Left colon (tissue), 2 donors: ENCODE measurements at places on chromosomes 13 and 19. TPM values are rescaled to one million over a fixed set of nuclear protein-coding genes. Genes with fewer than 3 reads are reported as not detected.

DNA sequence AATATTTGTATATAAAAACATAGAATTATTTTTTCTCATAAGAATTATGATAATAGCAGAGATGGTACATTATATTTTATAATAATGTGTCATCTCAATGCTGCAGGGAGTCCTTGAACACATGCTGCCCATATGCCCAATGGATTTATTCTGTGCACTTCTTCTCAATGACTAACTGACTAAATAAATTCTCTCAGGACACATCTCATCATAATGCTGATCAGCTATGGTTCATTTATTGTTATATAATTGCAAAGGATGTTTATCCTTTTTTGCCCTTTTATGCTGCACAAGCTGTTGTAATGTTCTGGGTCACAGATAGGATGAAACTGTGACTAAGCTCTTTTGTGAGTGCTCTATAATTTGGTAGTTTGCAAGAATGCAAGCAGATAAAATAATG, 1273.3 kb upstream of the ATXN8OS start:
- DNase-seq = no peak

GRCh38 chr19:29576046-29576606, 30.0 kb upstream of the POP4 start:
- no peak for DNase-seq

DNA sequence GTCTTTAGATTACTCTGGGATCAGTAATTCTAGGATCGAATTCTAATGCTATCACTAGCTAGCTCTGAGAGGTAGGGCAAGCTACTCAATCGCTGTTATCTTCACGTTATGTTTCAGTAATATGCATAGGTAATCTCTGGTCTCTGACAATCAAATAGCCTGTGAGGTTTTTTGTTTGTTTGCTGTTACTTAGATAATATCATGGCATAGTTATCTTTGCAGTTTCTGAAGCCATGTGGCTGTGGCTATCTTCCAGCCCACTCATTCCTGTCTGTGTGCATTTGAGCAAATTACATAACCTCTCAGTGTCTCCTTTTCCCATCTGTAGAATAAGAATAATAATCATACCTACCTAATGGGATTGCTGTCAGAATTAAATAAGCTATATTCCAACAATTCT, 330.2 kb downstream of the PCDH9 start:
- no peak for DNase-seq

- DNase-seq = no peak
Observed at GRCh38 chr19:57314146-57314545, 6.1 kb upstream of the ZNF543 start.

DNA sequence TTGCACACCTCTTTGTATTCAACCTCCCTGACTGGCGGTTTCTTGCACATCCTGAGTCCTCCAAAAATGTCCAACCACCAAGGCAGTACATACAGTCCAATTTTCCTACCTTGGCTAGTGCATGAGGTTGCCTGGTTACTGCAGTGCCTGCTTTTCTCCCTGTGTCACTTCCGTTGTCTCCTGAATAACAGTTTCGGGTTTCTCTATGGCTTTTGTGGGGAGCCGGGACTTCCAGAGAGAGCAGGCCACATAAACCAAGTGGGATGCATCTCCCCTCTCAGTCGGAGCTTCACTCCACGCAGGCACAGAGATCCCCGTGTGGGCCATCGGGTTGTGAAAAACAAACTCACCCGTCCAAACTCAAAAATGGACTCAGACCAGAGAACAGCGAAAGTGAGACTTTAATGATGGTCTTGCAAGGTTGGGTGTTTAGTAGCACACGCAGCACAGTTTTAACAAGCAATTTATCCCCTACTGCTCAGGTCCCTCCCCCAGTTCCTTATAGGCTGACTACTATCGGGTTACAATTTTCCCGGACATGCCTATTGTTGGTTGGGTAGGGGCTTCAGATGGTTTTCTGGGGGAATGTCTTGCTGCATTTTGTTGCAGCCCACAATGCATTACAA, 173.1 kb downstream of the POU4F1 start:
- DNase-seq = no peak

- no peak for DNase-seq
Observed at GRCh38 chr13:25675060-25675459, 303.3 kb downstream of the ATP8A2 start.

DNA sequence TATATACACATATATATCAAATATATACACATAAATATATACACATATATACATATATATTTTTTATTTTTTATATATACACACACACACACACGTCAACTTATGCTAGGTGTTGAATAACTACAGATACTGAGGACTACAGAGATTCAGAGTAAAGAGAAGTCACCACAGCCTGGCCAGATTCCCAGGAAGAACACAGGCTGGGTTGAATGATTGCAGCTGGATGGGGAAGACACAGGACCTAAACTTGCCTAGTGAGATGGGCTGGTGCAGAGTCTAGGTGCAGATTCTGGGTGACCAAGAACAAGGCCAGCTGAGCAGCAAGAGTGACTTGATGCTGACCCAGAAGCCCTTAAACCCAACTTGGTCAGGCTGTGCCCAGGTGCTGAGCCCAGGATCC, 241.3 kb downstream of the KCTD12 start:
- no peak for DNase-seq

- no peak for DNase-seq
Observed at GRCh38 chr19:10826231-10826630, 9.8 kb downstream of the TMED1 start.

GRCh38 chr13:35592457-35592856, 116.0 kb upstream of the MAB21L1 start:
- DNase-seq = no peak

DNA sequence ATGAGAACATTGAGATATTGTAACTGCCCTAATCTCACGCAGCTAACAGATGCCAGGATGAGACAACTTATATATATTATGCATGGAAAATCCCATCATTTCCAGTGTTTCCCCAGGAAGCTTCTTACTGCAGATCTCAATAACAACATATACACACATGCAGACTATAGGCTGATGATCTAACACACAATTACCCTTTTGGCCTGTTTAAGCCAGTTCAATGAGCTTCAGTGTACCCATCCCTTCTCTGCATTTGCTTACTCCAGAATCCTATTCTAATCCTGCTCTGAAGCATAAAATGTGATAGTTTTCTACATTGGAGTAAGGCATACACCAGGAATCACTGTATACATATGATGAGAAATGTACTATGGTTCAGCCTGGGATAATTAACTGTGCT, 489.4 kb downstream of the SUCLA2 start:
- DNase-seq = no peak

GRCh38 chr13:45768656-45769479, 66.7 kb downstream of the CBY2 start:
- no peak for DNase-seq

DNA sequence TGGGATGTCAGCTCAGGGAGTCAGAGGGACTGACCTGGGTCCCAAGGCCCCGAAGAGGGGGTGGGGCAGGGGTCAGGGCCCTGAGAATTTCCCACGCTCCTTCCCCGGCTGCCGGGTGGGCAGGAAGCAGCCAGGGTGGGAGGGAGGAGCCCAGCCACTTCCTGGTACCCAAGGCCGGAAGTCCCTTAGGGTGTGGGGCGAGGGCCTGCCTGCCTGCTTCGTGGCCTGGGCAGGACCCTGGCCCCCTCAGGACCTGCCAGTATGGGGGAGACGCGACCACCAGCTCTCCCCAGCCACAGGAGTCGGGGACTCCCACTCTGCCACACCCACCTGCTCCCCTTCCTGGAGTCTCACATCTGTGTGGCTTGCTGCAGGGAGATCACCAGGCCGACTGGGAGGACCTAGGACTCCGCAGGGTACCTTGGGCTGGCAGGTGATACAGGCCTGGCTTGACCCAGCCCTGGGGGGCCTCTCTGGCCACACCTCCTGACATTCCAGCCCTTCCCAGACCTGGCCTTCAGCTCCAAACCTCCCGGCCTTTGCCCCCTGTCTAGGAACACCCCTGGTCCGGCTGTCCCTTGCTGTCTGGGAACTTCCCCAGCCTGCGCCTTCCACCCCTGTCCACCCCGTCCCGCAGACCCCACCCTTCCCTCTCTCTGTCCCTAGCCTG, 9.8 kb upstream of the CIRBP start:
- peak; percentile 87 for DNase-seq

GRCh38 chr13:100773429-100773828, 98.8 kb upstream of the TMTC4 start:
- no peak for DNase-seq

GRCh38 chr19:45613926-45614725, 12.1 kb upstream of the GPR4 start:
- peak; percentile 55 for DNase-seq

GRCh38 chr19:1266129-1266915, 2.8 kb upstream of the CIRBP start:
- peak; percentile 95 for DNase-seq

DNA sequence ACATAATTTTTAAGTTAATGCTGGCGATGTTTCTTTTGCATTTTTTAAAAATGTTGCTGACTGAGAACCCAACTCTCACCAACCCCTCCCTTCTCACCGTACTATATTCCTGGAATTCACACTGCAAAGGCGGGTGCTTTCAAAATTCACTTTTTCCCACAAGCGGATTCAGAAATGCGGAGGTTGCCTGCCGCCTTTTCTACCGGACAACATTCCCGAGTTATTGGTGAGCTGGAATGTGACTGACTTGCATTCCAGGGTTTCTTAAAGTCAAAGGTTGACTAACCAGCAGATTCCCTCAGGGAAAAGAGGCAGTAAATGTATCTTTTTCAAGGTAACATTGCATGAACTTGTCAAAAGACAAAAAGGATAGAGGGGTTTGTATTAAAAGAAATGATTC, 113.3 kb downstream of the RAB20 start:
- no peak for DNase-seq

DNA sequence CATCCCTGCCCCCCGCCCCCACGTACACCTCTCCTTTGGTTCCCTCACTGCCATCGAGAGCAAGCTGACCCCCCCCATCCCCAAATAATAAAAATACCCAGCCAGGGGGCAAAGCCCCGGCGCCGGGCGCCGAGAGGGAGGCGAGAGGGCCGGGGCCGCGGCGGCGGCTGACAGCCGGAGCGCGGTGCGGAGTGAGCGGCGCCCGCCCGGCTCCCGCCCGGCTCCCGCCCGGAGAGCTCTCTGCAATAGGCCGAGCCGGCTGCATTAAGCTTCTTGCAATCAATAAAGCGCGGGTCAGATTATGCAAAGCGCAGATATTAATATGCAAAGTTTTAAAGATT, 40.9 kb downstream of the DEDD2 start:
- DNase-seq = no peak

- no peak for DNase-seq
Observed at GRCh38 chr13:58266271-58266670, 634.7 kb downstream of the PCDH17 start.

The MYH14 gene
- total RNA-seq = 455 TPM

The ZNF442 gene
- 2.4 TPM for total RNA-seq

The PSG1 gene
- not detected for total RNA-seq

The ZNF808 gene
- 35.7 TPM for total RNA-seq

The FAAP24 gene
- total RNA-seq = 1.0 TPM

The RNF113B gene
- total RNA-seq = not detected

The CDX2 gene
- total RNA-seq = 293 TPM
